Endothelial cell of umbilical vein (primary cell): ENCODE measurements at places on chromosomes 6 and 20.

DNA sequence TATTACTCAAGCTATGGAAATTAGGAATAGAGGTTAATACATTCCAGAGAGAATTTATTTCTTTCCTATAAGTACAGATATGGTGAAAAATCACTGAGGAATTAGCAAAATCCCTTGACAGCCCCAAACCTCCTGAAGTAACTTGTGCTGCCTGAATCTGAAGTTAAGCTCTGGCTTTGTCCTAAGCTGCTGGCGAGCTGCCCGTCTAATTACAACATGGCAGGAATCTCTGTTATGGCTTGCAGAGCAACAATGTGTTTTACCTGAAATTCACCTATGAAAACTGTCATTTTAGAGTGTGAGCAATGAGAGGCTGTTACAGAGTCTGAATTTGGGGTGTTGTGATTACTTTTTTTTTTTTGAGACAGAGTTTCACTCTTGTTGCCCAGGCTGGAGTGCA lies 22.5 kb upstream of the IYD start:
- DNase-seq: no peak

DNA sequence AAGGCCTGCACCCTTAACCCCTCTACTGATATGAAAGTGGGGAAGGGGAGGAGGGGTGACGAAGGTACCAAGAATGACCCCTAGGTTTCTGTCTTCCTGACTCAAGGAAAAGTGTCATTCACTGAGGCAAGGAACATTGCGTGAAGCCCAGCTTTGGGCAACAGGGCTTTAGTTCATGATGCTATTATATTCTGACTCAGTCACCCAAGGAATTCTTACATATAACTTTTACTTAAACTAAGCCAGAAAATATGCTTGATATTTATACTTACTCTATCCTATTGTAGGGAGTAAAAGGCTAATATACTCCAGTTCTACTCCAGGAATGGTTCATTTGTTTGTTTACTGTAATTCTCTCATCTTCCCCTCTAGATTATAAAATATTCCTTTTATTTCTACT lies 60.5 kb downstream of the DOP1A start:
- DNase-seq: no peak

DNA sequence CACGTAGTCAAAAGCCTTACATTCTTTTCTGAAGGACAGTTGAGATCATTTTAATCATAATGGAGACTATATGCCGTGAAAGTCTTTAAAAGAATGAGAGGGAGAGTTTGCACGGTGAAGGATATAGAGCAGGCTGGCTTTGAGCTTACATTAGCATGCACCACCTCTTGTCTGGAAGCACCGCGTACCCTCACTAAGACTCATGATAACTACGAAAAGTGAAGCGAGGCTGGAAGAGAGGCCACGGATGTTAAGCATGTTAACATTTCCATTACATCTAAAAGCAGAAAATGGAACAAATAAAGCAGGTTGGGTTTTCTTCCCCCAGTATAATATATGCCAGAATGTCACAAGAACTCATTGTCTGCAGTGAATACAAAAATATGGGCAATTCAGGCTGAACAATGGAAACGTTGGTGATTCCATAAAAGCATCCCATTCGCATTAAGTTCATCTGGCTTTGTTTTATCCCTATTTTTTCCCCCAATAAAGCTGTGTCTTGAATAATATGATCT lies 40.6 kb upstream of the NKX2-2 start:
- no peak for DNase-seq

GRCh38 chr6:146741609-146742008 lies 142.8 kb downstream of the ADGB start:
- no peak for DNase-seq

DNA sequence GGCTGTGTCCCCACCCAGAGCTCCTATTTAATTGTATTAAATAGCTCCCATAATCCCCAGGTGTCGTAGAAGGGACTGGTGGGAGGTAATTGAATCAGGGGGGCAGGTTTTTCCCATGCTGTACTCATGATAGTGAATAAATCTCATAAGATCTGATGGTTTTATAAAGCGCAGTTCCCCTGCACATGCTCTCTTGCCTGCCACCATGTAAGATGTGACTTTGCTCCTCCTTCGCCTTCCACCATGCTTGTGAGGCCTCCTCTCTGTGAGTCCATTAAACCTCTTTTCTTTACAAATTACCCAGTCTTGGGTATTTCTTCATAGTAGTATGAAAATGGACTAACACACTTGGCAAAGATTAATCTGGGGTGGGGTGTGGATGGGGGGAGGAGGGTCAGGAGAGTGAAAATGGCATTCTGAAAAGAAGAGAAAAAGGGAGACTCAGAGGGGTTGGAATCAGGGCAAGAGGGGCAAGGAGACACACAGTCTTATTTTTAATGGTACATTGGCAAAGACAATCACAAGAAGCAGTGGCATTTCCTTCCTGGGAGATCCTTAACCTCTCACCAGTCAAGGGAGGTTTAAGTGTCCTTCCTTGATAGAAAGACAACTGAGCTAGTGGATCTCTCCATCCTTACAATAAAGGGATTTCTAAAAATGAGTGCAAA lies 37.5 kb upstream of the NOX3 start:
- no peak for DNase-seq

DNA sequence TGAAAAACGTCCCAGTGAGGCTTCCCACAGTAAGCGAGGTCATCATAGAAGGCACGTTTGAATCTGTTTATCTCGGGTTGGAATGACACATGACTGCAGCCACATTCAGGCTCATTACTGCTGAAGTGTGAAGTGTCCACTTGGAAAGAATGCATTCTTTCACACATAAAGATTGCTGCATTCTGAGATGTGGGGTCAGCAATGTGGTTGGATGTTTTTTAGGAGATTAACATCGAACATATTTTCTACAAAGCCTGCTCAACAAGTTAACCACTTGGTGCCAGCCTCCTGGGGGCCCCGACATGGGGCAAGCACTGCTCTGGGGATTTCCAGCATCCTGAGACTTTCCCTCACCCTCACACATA lies 79.9 kb downstream of the BMP6 start:
- peak; percentile 46 for DNase-seq

DNA sequence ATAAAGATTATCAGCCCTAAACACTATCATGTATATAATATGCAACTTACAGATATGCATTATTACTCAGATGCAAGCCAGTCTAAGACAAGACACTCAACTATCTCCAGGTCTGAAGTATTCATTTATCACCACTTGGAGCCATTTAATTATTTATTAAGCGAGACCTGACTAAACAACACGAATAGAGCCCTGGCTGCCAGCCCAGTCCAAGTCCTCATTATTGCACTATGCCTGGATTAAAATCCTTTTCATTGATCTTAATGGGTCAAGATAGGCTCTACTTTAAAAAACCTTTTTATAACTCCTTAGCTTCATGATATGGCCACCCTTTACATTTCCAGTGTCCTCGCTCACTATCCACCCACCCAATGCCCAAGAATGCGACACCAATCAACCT lies 183.1 kb upstream of the MARCKS start:
- no peak for DNase-seq

- DNase-seq: no peak
Measured at GRCh38 chr6:105515054-105515453, 112.2 kb upstream of the PREP start.
